ENCODE measurements at places on chromosomes 6 and 20.

GRCh38 chr6:97113170-97113569 lies 169.8 kb downstream of the MMS22L start:
- no peak for DNase-seq

- DNase-seq, result no peak
Measured at GRCh38 chr20:25297141-25297905, 49.4 kb downstream of the PYGB start.

- peak; percentile 68 for DNase-seq
Measured at GRCh38 chr6:30325150-30325872, 1.4 kb upstream of the TRIM39 start.

- DNase-seq, result peak; percentile 4
Measured at GRCh38 chr6:159726255-159726917, 920 bp upstream of the WTAP start.

- no peak for DNase-seq
Measured at GRCh38 chr6:91161246-91161645, 574.4 kb upstream of the MAP3K7 start.
